NK-92 treated with Interleukin-12 subunit alpha and Interleukin-12 subunit beta, amount 100 ng/mL, for 24 hours (cell line): ENCODE measurements at places on chromosomes 2 and 18.

- peak; percentile 13 for DNase-seq
Observed at GRCh38 chr18:44325903-44326635, 354.6 kb upstream of the SETBP1 start.

DNA sequence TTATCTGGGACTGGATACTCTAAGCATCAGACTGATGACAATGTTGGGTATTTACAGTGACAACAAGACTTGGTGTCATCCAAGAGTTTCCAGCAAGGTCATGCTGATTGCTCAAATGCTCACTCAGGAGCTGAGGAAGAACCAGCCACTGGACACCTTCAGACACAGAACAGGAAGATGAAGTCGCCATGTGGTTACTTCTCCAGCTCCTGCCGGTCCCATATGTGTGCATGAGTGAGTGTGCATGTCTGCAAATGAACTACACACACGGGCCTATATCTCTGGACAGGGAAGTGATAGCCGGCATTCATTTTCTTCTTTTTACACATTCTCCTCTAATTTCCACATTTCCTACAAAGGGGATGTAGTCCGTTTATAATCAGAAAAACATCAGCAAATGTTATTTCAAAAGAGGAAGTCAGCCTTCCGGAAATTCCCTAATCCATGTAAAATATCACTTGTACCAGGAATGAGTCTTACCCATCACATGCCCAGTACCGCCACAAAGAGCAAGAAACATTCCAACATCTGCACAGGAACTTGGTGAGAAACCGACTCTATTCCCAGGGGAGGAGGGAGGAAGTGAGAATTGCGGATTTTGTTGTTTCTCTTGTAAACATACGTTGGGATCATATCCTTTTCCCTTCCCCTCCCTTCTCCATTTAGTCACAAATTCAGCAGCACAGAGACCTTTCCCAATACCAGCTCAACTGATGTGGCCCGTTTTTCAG lies 10.8 kb downstream of the RFX8 start:
- DNase-seq: no peak

GRCh38 chr2:168120310-168120709 lies 127.1 kb downstream of the STK39 start:
- DNase-seq: no peak

- DNase-seq: no peak
Observed at GRCh38 chr2:72745679-72746368, 80.0 kb downstream of the EXOC6B start.

- DNase-seq: no peak
Observed at GRCh38 chr18:13539050-13539449, 187.3 kb downstream of the FAM210A start.

- no peak for DNase-seq
Observed at GRCh38 chr18:51563396-51563795, 365.9 kb upstream of the MEX3C start.

- no peak for DNase-seq
Observed at GRCh38 chr2:65291216-65292105, 63.8 kb downstream of the ACTR2 start.

- no peak for DNase-seq
Observed at GRCh38 chr2:234839285-234839684, 112.5 kb upstream of the SH3BP4 start.

GRCh38 chr2:67448648-67449047 lies 51.5 kb downstream of the ETAA1 start:
- DNase-seq: no peak

- no peak for DNase-seq
Observed at GRCh38 chr2:54867457-54867856, 144.0 kb downstream of the EML6 start.

DNA sequence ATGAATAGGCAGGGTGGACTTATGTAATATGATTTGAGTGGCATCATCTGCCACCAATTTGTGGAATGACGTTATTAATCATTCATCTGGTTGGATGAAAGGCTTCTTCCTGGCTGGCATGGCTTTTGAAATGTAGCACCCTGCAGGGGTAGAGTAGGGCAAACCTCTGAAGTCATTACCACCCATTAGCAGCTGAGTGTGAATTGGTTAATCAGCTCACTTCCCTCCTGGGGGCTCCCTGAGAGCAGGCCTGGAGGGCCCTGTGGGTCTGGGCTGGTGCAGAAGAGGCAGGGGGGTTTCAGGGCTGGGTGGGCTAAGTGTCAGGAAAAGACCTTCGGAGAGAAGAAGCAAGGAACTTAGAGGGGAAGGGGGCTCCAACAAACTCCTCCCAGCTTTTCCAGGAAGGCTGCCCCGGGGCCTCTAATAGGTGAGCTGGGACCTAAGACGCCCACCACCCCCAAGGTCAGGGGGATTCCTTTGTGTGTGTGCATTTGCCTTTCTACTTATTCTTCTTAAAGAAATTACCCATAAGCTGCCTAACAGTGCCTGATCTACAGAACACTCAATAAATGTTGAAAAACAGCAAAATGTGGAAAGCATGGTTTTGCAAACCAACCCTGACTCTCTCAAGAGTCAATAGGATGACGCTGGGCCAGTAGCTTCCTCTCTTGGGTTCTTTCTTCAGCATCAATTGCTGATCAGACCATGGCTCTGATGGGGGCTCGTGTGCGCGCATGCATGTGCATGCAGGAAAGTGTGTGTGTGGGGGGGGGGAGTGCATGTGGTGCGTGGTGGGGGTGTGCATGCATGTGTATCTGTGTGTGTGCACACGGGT lies 49.7 kb upstream of the ZNF516 start:
- no peak for DNase-seq

DNA sequence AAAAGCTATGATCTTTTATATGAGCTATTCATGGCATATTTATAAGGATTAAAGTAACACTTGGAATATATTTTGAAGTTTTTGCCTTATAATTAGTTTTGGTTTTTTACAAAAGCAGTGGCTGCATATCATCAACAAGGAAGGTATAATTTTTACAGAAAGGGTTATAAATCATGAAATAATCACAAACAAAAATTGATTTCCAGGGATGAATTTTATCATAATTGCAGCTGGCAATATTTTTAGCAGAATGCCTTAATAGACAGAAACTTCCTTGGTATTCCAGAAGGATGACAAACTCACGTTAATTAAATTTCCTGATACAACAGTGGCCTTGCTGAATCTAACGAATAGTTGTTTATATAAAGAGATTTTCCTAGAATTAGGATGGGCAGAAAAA lies 260.5 kb upstream of the SLC39A10 start:
- no peak for DNase-seq

DNA sequence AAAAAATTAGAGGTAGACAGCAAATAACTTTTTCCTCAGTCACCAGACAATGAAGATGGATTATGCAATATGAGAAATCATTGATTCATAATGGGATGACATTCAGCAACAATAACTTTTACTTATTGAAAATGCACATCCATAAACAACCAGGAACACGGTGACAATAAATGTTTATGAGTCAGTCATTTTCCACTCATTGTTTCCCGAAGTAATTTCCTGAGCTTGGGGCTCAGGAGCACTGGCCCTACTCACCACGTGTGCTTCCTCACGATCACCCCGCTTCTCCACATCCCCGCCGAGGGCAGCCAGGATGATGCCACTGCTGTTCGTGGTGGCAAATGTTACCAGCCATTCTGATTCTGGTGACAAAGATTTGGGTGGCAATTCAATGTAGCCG lies 156.3 kb downstream of the LAMA1 start:
- no peak for DNase-seq

GRCh38 chr2:223811757-223812156 lies 25.6 kb downstream of the AP1S3 start:
- DNase-seq: no peak

DNA sequence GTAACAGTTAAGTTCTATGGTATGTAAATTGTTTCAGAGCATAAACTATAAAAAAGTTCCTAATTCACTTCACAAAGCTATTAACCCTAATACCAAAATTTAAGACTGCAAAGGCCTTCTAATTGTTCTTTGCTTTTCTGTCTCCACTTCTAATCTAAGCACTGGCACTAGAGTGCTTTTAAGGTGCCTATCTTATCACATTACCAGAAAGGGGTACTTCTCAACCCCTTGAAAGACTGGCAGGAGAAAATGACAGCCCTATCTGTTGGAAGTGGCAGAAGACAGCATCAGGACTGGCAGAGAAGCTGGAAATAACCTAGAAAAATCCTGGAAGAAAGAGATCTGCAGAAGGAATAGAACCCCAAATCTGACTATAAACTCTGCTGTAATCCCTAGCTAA lies 10.3 kb downstream of the CNRIP1 start:
- no peak for DNase-seq

DNA sequence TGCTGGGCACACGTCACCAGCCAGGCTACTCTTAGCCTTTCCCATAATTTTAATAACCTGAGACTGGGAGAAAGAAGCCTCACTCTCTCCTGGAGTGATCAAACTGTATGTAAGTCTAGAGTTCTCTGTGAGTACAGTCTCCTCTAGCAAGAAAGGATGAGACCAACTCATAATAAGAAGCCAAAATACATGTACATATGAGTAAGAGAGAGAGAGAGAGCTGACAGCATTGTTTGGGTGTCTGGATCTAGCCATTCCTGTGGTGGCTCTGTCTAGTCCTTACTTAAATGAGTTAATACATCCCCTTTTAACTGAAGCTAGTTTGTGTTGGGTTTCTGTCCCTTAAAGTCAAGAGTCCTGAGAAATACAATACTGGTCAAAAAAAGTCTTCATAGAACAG lies 26.0 kb upstream of the ANXA4 start:
- no peak for DNase-seq

DNA sequence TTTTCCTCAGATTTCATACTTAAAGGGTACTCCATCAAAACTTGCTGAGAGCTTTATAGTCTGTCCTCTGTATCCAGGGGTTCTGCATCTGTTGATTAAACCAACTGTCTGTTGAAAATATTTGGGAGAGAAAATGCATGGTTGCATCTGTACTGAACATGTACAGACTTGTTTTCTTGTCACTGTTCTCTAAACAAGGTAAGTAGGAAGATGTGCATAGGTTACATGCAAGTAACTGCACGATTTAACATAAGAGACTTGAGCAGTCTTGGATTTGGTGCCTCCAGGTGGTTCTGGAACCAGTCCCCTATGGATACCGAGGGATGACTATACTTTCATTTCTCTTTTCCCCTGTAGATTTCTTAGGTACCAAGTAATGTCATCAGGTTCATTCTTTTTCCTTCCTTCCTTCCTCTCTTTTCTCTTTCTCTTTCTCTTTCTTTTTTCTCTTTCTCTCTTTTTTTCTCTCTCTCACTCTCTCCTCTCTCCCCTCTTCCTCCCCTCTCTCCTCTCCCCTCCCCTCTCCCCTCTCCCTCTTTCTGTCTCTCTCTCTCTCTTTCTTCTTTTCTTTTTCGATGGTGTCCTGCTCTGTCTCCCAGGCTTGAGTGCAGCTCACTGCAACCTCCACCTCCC lies 23.2 kb downstream of the ADNP2 start:
- no peak for DNase-seq

DNA sequence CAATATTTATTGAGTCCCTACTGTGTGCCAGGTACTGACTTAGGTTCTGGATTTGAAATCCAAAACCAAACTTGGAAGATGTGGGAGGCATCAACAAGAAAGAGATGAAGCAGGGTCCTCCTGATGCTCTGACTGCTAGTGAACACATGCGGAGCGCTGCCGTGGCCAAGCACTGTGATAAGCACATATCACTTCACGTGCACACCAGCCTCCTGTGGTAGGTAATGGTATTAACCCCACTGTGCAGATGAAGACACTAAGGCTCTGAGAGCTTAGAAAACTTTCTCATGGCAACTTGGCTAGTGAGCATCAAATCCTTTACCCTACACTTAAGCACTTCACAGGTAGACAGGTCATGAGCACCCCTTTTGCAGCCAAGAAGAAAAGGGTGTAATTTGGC lies 216.1 kb downstream of the HAUS1 start:
- DNase-seq: no peak

DNA sequence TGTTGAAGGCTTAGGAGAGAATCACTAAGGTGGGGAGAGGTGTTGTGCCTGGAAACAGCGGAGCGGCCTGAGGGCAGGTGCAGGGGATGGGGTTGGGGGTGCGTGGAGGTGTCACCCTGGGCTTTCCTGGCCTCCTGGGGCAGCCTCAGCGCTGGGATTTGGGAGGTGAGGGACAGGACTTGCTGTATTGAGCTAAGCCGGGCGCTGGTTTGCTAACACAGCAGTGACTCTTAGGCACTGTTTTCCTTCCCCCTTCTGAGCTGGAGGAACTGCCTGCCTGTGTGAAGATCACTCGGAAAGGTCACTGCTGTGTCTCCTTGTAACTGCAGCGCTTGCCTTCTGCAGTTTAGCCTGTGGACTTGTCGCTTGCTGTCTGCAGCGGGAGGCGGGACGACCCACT lies 21.2 kb downstream of the PRELID3A start:
- DNase-seq: no peak

DNA sequence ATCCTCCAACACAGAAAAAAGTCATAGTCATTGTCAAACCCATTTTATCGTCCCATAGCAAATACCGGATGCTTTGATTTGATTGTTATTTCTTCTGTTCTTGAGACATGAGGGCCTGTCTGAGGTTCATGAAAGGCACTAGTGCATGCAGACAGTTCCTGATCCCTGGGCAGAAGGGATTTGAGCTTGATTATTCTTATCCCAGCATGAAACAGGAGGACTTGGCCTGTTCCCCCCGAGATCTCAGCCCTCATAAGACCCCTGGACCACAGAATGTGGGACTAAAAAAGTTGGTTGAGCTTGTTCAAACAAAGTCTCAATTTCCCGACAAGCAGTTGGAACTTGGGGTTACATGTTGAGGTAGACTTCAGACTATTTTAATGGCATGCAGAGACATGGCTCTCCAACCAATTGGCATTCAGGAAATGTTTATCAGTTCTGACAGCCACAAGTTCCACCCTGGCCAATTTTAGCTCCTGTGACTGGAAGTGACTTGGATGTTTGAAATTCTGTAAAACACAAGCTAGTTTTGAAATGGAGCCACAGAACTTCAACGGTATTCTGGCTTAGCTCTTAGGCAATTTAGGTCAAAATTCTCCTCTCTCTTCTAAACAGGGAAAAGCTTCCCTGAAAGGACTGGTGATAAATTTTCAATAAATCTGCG lies 366.9 kb upstream of the SLC14A2 start:
- no peak for DNase-seq

GRCh38 chr2:208025814-208026184 lies 472 bp upstream of the PLEKHM3 start:
- no peak for DNase-seq

DNA sequence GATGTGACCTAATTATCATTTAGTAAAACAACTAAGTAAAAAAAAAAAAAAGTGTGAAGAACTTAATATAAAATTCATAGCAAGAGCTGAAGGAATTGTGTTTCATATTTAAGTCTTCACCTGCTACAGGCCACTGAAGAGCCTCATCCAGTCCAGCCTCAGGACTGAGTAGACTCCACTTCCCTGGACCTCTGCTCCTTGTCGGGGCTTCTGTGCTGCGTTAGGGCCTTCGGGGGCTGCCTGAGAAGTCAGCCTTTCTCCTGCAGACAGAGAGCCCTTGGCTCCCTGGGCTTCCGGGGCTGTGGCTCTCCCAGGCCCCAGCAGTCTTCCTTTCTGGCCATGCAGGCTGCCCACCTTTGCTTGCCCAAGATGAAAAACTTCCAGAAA lies 95.5 kb downstream of the MTCL1 start:
- no peak for DNase-seq

DNA sequence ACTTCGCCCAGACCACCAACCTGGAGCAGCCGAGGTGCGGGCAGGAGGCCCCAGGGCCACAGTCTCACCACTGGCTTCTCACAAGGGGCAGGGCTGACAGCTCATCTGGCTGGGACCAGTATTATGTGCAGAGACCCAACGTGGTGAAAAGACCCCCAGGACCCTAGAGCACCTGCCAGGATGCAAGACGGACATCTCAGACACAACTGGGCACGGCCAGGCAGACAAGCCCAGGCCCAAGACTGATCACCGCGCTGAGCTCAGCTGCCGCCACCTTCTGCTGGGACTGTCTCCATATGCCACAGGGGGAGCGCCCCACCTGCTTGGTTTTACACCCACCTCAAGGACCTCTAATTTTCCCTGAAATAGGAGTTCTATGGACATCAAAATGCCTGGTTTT lies 23.2 kb downstream of the HDAC4 start:
- DNase-seq: no peak
